ENCODE measurements at places on chromosomes 7 and 10.
A peak's percentile ranks its signal among the peaks of the same experiment; 100 is the strongest.

DNA sequence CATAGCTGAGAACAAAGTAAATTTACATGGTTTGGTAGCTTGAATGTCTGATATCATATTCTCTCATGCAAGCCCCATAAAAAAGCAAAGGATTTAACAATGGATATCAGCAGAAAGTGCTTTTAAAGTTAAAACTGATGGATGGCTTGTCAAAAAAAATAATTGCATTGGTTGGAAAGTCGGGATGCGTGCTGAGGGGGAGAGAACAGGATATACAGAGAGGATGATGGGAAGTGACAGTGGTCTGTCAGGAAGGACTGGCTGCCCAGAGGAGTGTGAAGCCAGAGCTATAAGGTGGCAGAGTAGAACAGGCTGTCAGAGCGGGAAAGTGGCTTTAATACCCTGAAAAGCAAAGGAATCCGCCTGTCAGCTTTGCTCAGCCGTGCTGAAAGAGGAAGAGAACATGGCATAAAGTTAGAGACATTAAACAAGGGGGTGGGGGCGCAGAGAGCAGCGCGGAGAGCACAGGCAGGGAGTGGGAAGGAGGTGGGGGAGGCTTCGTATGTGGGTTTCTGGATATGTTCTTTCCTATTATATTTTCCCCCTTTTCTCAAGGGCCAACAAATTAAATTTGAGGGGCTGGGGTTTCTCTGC is 493.0 kb downstream of the LRMDA start:
- DNase-seq = no peak

DNA sequence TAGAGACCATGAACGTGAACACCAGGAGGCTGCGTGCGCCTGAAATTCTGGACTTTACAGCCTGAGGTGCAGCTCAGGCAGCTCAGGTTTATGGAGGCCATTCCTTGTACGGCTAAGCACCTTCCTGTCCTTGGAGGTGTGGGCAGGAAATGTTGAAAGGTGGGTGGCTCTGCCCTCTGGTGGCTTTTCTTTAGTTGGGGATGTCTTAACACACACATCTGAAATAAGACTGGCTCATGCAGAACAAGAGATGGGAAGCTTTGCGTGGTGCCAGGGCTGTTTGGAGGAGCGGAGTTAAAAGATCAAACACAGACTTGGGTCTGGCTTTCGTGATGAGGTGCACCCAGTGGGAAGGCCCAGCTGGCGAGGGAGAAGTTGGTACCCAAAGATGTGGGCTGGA is 64.1 kb downstream of the DOCK1 start:
- no peak for DNase-seq

DNA sequence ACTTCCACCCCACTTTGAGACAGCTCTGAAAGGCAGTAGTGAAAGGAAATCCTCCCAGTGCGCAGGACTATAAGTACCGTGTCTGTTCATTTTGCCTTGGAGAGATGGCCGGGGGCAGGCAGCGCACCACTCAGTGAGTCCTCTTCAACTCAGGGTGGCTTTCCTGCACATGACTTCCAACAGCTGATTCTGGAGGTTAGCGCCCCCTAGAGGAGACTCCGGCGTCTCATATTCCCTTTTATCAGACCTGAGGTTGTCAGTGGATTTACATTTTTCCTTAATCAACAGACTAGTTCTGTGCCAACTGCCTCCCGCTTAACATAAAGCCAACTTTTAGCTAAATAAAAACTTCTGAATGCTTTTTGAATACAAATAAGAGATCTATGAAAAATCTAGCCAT is 101.0 kb downstream of the HERPUD2 start:
- DNase-seq = no peak

GRCh38 chr7:91137153-91137787 is 127.0 kb upstream of the FZD1 start:
- no peak for DNase-seq

- DNase-seq = no peak
These were observed 83.6 kb downstream of the NAMPT start for GRCh38 chr7:106201164-106201563.

DNA sequence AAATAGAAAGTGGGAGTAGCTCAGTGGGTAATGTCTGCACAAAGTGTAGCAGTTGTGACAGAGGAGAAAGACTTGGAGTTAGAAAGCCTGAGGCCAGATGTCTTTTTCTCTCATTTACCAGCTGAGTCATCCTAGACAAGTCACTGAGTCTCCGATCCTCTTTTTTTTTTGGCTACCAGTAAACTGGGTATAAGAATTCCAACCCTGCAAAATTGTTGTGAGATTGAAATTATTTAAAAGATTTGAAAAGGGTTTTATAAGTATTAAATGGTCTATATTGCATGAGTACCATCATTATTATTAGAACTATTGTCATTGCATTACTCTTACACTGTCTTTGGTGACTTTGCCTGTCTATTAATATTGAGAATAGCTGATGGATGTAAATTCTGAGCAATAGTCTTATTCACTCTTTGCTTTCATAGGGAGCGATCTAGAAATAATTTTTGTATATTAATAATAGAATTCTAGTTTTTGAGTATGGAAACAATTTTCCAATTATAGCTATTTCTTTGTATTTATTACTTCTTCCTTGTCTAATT is 74.0 kb downstream of the ARID5B start:
- no peak for DNase-seq

GRCh38 chr7:119761776-119762175 is 511.2 kb upstream of the KCND2 start:
- no peak for DNase-seq

DNA sequence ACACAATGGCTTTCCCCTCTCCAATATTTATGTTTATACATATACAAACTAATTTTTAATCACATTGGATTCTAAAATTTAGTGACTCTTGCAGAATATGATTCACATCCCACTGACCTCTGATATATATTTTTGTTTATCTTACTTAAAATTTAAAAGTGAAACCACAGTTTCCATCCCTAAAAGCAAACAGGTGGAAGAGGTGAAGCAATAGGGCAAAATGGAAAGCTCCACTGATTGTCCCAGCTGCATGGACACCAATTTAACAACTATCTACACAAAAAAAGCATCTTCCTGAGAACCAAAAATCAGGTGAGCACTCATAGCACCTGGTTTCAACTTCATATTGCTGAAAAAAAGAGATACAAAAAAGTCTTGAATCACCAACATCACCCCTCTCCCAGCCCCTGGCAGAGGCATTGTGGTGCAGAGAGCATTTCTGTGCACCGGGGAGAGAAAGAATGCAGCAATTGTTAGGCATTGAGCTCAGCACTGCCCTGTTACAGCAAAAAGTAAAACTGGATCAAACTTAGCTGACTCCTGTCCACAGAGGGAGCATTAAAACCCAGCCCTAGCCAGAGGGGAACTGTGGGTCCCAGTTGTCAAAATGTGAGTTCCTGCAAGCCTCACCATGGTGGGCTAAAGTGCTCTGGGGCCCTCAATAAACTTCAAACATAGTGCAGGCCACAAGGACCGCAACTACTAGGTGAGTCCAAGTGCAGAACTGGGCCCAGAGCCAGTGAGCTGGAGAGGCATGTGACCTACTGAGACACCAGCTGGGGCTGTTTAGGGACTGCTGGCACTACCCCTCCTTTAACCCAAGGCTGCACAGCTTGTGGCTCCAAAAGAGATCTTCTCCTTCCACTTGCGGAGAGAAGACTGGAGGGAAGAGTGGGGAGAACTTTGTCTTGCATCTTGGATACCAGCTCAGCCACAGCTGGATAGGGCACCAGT is 92.1 kb downstream of the SIRT1 start:
- no peak for DNase-seq

DNA sequence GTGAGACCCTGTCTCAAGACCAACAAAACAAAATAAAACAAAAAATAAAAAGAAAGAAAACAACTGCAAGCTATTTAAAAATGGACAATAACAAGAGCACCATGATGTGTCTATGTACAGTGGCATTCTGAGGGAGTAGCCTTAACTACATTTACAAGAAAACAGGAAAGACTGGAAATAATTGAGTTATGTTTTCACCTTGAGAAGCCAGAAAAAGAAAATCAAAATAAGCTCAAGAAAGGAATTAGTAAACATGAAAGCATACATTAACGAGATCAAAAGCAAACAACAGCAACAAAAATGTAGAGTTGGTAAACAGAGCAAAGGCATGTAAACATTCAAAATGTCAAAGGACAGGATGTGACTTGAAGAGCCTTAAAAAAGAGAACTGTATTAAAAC is 36.7 kb downstream of the TEX36 start:
- no peak for DNase-seq

GRCh38 chr7:70477036-70478010 is 654.6 kb upstream of the GALNT17 start:
- no peak for DNase-seq

- DNase-seq = no peak
These were observed 30.0 kb upstream of the AUTS2 start for GRCh38 chr7:69568266-69568665.

- DNase-seq = no peak
These were observed 433.9 kb upstream of the ZMIZ1 start for GRCh38 chr10:78634835-78635234.

- DNase-seq = no peak
These were observed 92.3 kb upstream of the ZNF438 start for GRCh38 chr10:31123946-31124345.

GRCh38 chr7:14855033-14855794 is 47.3 kb downstream of the DGKB start:
- DNase-seq = no peak

GRCh38 chr7:155279787-155280445 is 17.8 kb upstream of the INSIG1 start:
- no peak for DNase-seq

DNA sequence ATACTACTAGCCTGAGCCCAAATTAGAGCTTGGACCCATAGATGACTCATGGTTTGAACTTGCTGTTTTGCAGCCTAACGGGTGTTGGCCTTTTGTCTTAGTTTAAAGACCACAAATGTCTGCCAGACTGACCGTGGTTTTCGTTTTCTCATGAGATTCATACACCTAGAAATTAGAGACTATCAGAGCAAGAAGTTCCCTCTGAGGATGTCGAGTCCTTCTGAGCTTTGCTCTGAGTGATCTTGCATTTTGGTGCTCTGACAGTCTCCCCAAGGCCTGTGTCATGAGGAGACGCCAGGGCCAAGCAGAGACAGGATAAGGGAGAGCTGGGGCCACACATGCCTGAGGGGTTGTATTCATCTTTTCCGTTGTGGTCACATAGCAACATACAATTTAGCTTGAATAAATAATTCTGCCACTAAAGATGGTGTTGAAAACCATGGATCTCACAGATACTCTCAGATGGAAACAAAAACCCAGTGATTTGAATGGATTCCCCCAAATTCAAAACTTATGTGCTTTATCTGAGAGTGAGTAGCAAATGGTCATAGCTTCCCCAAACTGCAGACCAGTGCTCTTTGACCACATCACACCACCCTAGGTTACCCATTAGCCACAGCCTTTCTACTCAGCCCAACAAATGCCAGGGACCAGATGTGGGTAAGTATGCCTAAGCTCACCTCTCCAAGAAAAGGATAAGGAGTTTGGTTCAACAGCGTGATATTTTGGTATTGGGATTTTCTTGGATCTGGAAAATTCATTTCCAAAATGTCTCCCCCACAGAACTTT is 762.0 kb upstream of the IGFBP3 start:
- no peak for DNase-seq

DNA sequence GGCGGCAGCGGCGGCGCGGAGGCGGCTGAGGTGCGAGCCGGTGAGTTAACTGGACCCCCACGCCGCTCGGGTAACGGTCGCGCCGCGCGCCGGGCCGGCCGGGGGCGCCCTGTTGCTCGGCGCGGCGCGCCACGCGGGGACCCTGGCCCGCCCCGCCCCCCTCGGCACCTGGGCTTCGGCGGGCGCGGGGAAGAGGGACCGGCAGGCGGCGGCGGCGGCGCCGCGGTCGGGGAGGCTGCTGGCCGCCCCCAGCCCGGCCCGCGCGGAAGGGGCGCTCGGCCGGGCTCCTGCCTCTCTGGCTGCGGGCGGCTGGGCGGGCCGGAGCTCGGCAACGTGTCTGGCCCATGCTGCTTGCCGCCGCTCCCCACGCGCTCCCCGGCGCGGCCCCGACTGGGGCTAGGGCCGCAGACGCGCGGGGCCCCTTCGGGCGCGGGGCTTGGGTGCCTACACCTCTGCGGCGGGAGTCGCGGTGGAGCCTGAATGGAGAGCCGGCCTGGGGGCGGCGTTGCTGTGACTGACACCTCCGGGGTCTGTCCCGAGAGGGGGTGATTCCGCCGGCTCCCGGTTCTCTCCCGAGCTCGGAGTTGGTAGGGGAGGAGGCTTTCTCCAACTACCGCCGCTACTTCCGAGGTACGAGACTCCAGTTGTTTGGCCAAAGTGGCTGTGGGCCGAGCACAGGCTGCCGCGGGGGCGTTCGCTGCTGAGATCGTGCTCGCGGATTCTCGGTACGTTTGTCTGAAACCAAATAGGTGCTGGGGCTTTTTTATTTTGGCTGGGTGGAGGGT is 494 bp downstream of the PALS2 start:
- DNase-seq = peak; percentile 28

DNA sequence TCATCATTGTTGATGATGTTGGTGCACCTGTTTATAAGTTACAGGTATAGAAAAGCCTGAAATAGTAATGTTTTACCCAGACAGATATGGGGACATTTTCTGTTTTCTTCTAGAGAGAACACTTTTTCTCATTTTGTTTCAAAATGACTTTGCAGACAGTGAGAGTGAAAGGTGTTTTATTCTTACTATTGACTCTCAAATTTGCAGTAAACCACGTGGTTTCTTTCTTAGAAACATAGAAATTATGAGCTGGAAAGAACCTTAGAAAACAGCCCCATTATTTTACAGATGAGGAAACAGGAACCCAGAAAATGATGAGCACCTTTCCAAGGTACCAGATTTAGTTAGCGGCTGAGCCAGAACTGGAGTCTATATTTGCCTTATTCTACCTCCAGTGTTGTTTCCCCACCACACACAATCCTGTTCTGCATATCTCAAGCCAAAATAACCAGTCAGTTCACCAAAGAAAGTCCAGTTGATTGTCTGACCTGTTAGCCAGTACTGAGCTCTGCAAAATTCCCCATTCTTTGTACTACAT is 138.9 kb upstream of the AHR start:
- DNase-seq = no peak

DNA sequence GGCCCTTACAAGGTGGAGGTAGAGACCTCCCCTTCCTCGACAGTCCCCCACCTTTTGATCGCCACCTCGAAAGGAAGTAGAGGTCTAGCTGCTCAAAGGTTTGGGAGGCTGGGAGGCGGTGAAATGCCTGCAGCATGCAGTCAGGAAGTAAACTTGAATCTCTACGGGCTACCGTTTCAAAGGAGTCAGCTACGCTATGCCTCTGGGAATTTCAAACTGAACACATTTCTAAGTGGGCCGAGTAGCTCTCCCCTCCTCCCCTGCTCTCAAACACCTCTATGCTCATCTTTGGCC is 68.0 kb downstream of the CXCL12 start:
- no peak for DNase-seq

- no peak for DNase-seq
These were observed 68.0 kb upstream of the ELMO1 start for GRCh38 chr7:37516664-37517063.
